ENCODE measurements at places on chromosomes 11 and 22.

DNA sequence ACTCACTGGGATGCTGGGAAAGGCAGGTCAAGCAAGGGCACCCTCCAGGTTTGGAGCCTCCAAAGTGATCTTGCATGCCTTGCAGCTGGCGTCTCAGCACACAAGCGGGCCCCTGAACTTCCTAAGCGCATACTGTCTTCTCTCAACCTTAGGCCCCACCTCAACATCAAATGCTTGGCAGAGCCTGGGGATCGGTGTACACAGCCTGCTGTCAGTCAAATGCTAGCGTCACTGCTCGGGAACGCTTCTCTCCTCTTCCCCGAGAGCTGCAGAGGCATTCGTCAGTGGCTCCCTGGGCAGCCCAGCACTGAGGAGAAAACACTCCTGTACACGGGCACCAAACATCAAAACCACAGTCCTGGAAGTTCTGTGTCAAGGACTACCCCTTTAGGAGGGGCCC lies 124.9 kb downstream of the C11orf58 start:
- DNase-seq, result no peak

- DNase-seq, result no peak
These were observed 12.3 kb downstream of the EHD1 start for GRCh38 chr11:64866173-64866491.

GRCh38 chr11:66124564-66124963 lies 54.5 kb downstream of the PACS1 start:
- DNase-seq, result no peak

GRCh38 chr11:127137771-127138280 lies 137.3 kb upstream of the KIRREL3 start:
- no peak for DNase-seq

GRCh38 chr22:41015003-41015402 lies 63.8 kb downstream of the RBX1 start:
- no peak for DNase-seq

- no peak for DNase-seq
These were observed 27.0 kb upstream of the IL18BP start for GRCh38 chr11:71971680-71972079.

All from T-helper 9 cell (primary cell).